ENCODE measurements at places on chromosomes 2 and 18.

GRCh38 chr18:22705328-22705727 lies 227.8 kb upstream of the RBBP8 start:
- DNase-seq = no peak

DNA sequence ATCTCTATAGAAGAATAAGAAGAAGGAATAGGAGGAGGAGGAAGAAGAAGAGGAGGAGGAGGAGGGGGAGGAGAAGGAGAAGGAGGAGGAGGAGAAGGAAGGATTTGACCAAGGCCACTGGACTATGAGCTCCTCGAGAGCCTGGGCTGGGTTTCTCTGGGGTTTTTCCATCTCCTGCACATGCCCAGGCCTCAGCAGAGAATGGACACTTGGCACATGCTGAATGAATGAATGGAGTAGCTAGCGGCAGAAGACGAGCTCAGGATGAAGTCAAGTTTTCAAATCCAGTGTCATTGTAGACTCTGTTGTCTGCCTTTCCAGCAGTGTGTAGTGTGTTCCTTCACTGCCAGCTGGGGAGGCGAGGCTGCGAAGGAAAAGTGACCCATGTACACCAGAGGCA lies 2.2 kb downstream of the MYO7B start:
- no peak for DNase-seq

GRCh38 chr2:168685600-168686451 lies 116.6 kb upstream of the NOSTRIN start:
- DNase-seq = no peak

DNA sequence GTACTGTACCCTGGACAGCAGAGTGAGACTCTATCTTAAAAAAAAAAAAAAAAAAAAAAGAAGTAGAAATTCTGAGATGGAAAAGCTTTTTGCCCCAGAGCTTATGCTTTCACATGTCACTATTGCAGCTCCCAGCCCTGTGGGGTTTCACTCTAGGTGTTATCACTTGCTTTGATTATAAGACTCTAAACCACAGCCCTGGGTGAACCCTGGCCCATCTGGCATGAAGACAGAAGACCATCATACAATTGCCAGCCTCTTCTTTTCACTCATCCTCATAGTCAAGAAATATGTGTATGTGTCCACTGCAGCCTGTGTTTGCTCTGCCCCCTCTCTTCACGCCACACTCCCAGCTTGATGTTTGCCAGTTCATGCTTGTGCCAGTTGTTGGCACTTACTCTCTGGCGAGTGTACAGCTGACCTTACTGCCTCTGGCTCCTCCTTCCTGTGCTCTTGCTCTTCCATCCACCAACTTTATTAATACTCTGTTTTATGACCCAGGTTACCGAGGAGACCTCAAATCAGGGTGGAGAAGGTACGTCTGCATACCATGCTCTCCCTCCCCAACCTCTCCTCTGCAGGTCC lies 136.7 kb upstream of the NCK2 start:
- DNase-seq = no peak

DNA sequence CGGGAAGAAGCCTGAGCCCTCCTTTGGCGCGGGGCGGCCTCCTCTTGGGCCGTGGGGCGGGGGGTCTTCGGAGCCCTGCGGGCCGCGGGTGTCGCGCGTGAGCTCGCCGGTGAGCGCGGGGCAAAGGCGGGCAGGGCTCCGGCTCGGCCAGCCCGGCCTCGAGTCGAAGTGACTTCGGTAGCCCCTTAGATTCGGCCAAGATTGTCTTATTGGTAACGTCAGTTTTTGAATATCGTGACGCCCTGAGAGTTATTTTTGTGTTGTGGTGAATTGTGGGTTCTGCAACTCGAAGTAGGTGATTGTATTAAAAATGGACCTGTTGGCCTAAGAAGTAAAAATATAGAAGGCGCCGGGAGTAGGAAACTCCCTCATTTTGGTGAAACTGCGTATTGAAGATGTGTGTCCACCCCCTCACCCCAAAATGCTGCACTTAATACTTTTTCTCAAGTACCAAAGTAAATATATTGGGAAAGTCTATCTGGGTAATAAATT lies 669 bp downstream of the MARCHF7 start:
- DNase-seq = peak; percentile 15

DNA sequence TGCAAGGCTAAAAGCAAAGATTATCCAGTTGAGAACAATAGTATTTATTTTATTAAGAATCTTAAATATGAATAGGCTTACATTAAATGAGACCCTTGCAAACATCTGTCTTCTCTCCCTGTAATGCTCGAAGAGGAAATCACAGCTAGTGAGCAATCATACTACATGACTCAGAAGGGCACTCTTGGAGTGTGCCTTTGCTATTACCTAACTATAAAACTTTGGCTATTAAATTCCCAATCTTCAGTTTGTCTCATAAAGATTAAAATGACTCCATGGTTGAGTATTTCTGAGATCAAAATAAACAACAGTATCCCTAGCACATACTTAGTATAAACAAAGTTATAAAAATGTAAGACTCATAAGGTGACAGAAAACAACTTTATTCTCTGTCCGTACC lies 296.9 kb downstream of the KCNJ3 start:
- no peak for DNase-seq

GRCh38 chr2:43311276-43311675 lies 84.9 kb upstream of the ZFP36L2 start:
- no peak for DNase-seq

- DNase-seq = no peak
These were observed 41.7 kb upstream of the MALL start for GRCh38 chr2:110157153-110157793.

DNA sequence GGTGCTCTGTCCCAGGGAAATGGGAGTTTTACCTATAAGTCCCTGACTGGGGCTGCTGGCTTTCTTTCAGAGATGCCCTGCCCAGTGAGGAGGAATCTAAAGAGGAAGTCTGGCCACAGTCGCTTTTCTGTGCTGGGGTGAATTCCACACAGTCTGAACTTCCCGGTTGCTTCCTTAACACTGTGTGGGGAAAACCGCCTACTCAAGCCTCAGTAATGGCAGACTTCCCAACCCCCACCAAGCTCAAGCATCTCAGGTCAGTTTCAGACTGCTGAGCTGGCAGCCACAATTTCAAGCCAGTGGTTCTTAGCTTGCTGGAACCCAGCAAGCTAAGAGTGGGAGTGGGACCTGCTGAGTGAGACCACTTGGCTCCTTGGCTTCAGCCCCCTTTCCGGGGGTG lies 54.9 kb downstream of the NUP35 start:
- no peak for DNase-seq

DNA sequence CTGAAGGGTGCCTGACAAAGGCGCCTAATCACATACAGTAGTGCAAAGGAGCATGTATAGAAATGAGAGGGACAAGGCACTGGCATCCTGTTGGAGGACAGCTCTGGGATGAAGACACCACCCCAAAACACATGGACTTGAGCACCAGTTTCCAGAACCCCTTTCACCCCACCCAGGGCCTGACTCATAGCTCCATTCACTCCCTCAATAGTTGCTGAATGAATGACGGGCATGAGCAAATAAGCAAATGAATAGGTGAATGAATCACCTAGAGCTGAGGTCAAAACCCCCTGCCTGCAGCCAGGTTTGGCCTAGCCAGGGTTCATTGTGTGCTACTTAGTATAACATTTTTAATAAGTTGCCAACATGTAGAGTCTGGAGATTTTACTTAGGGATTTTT lies 66.3 kb downstream of the NRP2 start:
- DNase-seq = no peak

GRCh38 chr2:164675027-164675426 lies 53.7 kb upstream of the GRB14 start:
- no peak for DNase-seq

- DNase-seq = no peak
These were observed 277.7 kb upstream of the HNRNPA3 start for GRCh38 chr2:176934869-176935415.

GRCh38 chr18:26215247-26215970 lies 10.8 kb upstream of the TAF4B start:
- DNase-seq = peak; percentile 40

GRCh38 chr18:22020127-22020866 lies 149.1 kb upstream of the GATA6 start:
- no peak for DNase-seq

Measured in activated CD4-positive, alpha-beta T cell treated with anti-CD3 and anti-CD28 coated beads, Interleukin-2, amount 50 U/mL, for 48 hours (primary cell).